ENCODE measurements at places on chromosomes 1 and 21.

DNA sequence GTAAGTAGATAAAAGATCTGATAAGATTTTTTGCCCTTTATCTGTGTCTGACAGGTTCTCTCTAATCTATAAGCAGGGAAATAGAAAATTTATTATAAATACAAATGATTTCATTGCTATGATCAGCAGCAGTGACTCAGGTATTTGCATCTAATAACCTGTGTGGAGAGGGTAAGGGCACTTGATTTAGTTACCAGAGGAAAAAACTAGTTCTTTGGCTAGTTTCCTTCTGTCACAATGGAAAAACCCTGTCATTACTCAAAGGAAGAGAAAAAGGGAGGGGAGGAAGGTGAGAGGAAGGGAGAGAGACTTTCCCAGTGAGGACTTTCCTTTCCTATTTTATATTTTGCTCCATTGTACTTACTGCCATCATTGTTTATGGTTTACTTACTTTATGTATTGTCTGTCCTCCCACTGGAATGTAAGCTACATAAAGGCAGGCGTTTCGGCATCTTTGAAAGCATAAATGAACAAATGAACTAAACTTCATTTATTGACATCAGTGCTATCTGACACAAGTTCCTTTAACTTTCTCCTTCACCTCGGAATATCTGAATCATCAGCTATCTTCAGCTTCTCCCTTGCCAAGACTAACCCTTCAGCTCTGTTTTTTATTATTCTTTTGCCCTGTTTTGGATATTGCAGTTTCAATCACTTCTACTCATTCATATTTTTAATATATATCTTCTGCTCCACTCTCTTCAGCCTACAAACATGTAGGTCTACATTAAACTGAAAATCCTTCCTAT is 34.9 kb downstream of the WDR3 start:
- no peak for DNase-seq

- DNase-seq, result no peak
Observed at GRCh38 chr1:31620631-31621497, 3.4 kb downstream of the HCRTR1 start.

GRCh38 chr1:10730985-10731384 is 65.5 kb downstream of the CASZ1 start:
- DNase-seq, result no peak

GRCh38 chr1:225944951-225945350 is 3.9 kb upstream of the LEFTY2 start:
- DNase-seq, result no peak

DNA sequence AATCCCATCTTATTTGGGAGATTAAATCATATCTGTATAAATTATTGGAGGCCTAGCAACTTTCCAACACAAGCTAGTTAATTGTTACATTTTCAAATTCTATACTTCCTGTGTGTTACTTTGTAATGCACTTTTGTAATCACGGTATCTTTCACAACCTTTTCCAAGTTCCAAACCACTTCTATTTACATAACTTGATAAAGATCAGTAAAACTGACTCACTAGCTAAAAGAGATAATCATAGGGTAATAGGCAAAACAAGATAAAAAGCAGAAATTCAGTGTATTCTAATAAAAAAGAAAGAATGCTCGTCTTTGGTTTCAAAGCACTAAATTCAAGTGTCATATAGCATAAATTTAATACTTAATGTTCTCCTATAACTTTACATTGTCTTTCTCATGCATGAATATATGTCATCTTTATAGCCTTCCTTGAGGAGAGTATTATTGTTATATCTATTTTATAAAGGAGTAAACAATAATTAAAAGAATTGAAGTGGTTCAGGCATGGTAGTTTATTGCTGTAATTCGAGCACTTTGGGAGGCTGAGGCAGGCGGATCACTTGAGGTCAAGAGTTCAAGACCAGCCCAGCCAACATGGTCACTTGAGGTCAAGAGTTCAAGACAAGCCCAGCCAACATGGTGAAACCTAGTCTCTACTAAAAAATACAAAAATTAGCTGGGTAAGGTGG is 66.4 kb downstream of the RGS13 start:
- DNase-seq, result no peak

DNA sequence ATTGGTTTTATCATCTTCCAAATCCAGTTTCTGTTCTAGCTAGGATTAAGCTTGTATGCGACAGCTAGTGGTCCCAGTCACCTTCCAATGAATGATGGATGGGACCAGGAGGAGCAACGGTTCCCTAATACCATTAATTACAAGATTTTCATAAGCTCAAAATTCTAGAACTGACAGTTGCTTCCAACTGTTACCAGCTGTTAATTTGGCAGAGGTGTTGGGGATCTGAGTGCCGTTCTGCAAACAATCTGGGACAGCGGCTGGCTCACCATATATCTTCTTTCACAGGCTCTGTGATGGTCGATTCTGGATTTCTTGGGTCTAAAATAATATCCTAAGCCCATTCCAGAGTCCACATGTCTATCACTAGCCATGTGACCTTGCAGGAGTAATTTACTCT is 34.5 kb upstream of the RALGPS2 start:
- DNase-seq, result no peak

DNA sequence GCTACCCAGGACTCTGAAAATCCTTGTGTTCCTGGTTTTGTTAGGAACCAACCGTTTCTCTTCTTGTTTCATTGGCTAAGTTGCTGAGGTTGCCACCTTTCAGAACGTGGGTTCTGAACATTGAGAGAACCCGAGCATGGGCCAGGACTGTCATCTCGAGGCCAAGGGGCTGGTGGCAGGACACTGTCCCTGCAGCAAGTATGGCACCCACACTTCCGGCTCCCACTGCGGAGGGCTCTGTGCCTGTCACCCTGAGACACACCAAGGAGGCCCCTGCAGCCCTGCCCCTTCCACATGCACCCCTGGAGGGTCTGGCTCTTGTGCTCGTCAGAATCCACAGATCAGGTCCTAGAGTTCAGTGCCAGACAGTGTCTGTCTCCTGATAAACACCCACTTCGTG is 39.1 kb upstream of the LRRC3 start:
- DNase-seq, result no peak

DNA sequence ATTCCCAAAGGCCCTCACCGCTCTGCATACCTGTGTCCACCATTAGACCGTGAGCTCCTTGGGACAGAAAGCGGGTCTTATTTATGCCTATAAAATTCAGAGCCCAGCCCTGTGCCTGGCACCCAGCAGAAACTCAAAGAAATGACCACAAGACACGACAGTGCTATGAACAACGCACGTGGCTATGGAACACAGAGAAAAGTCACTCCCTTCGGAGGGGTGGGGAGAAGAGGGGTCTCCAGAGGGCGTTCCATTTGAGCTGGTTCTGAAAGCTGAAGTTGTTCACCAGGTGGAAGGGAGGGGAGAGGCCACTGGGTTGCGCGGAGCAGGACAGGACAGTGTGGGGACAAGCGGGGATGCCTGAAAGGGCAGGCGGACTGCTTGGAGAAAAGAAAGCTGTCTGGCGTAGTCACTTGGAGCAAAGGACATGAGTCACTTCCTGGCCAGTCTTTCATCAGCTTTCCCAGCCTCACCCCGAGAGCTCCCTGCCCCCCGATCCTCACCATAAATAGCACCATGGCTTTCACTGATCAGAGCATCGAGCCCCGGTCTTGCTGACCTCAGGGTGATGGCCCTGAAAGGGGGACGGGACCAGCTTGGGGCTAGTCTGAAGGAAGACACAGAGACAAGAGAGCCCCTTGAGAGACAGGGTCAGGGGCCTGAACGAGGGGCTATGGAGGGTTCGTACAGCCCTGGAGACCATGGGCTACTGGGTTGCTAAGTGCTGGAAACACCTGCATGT is 28.5 kb downstream of the ECE1 start:
- no peak for DNase-seq
